Naive B cell (primary cell): ENCODE measurements at places on chromosomes 12 and 14.

DNA sequence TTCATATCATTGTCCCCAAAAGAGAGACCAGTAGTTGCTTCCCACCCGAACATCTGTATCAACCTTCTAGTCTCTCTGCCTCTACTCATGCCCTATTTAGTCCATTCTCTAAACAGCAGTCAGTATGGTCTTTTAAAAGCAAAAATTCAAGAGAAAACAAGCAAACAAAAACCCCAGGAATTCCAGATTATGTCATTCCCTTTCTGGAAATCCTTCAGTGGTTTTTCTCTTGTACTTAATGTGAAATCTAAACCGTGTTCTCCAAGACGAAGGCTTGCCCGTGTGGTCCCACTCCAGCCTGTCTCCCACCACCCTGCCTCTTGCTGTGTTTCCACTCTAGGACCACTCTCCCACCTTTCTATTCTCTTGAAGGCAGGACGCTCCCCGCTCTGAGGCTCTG, 90.8 kb downstream of the TMEM30B start:
- no peak for DNase-seq

GRCh38 chr14:77151918-77152588, 10.5 kb upstream of the ZDHHC22 start:
- DNase-seq, result no peak

- DNase-seq, result no peak
Measured at GRCh38 chr14:77007975-77008421, 20.5 kb downstream of the IRF2BPL start.

DNA sequence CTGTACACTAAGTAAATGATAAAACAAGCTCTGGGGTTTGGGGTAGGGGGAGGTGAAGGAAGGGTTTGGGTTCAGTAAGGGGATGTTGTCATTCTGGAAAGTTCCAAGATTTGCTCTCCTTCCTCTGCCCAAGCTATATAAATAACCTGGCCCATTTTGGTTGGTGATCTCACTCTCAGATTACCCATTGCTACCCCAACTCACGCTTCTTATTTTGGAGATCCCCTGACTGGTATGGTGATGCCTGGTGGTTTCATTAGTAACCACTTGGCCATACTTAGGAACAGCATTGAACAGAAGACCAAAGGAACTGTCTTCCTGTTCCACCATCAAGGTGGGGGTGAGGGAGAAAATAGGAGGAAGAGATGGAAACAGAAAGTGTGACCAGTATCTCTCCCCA, 259.6 kb upstream of the TBX3 start:
- no peak for DNase-seq

- DNase-seq, result peak; percentile 55
Measured at GRCh38 chr12:47032644-47033043, 46.8 kb upstream of the PCED1B start.

DNA sequence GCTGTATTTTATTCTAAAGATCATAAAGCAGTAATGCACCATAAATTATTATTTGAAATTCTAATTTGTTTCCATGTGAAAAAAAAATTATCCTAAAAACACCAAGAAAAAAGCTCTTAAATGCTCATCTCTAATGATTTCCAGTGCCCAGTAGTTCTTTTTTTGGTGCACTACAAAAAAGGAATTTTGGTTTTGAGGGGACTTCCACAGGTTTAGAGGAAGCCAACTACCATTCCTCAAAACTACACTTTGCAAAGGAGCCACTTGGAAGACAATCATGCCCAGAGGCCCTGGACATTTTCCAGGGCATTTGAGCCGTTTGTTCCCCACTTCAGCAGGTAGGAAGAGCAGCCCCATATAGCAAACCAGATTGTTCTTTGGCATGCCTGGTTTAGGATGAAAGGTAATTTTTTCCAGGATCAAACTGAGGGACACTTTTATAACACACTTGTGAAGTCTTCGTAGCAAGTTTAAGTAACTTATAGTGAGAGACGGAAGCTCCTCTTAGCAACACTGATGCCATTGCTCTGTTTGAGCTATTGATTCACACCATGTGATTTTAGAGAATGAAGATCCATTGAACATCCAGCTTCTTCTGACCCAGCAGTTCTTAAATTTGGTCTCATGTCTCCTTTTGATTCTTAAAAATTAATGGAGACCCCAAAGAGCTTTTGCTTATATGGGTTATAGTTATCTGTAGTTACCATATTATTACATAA, 187.9 kb downstream of the ETV6 start:
- no peak for DNase-seq
